PC-9 (cell line): ENCODE measurements at places on chromosomes 2 and 18. TPM values are rescaled to one million over a fixed set of nuclear protein-coding genes. Genes with fewer than 3 reads are reported as not detected.
A peak's percentile ranks its signal among the peaks of the same experiment; 100 is the strongest.

DNA sequence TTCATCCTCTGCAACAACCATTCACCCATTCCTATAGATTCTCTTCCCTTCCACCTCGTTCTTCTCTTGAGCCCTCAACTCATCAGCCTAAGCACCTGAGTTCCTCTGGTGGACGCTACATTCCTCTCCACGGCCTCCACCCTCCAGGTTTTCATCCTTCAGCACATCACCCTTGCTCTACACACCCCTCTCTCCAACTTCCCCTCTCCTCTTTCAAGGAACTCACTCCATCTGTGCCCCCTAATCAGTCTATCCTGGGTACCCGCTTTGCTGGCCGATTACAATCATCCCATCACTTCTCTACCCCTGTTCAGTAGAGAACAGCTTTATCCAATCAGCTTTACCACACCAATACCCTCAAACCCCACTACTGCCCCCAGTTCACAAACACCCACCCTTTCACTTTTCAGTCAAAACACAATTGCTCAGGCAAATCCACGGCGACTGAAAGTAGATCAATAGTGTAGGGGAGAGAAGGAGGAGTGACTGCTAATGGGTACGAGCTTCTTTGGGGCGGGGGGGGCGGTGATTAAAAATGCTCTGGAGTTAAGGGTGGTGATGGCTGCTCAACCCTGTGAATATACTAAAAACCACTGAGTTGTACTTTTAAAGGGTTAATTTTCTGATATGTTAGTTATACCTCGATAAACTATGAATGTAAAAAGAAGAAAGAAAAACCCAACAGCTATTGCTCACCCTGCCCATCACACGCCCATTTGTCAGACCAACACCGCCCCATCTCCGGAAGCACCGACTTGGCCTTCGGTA is 857 bp downstream of the DYM start:
- DNase-seq: no peak

DNA sequence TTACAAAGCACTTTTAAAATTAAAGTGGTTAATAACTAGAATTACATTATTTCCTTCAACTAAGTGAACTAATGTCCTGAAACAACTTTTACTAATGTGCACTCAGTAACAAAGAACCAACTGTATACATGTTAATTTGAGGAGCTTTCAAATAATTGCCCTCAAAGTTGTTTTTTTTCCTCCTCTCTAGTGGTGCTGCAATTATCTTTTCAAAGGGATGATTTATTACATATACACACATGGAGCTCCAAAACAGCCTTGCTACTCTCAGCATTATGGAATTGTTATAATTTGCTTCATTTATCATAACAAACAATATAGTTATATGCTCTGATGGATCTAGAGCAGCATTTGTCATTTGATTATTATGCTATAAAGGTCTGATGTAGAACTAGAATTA is 246.3 kb upstream of the RASGRP3 start:
- DNase-seq: no peak

DNA sequence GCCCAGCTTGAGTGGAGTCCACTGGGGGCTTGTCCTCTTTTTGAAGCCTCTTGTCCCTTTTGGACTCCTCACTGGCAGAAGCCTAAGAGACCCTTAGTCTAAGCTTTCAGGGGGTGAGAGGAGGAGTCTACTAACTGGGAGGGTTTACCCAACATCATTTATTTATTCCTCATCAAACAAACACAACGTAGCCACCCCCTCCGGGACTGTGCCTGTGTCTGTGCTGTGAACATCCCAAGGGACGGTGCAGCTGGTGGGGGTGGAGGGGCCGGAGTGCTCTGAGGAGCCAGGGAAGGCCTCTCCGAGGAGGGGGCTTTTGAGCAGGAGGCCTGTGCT is 42.7 kb upstream of the TAF1B start:
- no peak for DNase-seq

- peak; percentile 76 for DNase-seq
These were observed 339.8 kb downstream of the DYSF start for GRCh38 chr2:71792926-71793761.

DNA sequence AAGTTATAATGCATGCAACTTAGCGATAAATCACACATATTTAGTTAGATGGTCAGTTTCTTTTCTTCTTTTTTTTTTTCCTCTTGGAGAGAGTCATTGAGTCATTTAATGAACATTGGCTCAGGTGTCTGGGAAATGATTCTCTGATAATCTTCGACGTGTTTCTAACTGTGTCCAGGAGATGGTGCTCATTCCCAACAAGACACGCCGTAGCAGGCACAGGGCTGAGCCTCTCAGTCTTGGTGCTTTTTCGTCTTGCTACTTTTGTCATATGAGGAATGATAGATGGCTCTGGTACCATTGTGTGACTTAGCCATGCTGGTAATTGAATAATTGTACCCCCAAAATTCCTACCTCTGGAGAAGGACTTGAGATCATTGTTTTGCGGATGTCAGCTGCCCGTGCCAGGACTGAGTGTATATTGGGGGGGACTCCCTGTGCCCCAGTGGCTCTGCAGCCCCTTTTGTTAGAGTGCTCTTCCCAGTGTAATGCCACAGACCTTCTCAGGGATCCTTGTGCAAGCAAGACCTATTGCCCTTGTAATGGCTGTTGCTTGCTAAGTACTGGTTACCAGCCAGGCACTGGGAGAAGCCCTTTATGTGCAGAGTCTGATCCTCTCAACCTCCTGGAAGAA is 107.6 kb upstream of the CYRIA start:
- peak; percentile 66 for DNase-seq

GRCh38 chr18:74337155-74337911 is 21.7 kb downstream of the C18orf63 start:
- DNase-seq: no peak

- DNase-seq: no peak
These were observed 6.6 kb upstream of the ASAP2 start for GRCh38 chr2:9199716-9200632.

- DNase-seq: no peak
These were observed at the start of gene HOXD12 for GRCh38 chr2:176099728-176100546. Gene HOXD12, plus strand, starts transcription at chr2:176099795. Its CDS starts 7 bp downstream, at chr2:176099802.

- DNase-seq: no peak
These were observed 4.3 kb upstream of the INO80C start for GRCh38 chr18:35502052-35502451.

GRCh38 chr18:37565977-37566478 is 430 bp upstream of the CELF4 start:
- no peak for DNase-seq

- DNase-seq: no peak
These were observed 39.9 kb downstream of the REEP1 start for GRCh38 chr2:86297382-86298147.

DNA sequence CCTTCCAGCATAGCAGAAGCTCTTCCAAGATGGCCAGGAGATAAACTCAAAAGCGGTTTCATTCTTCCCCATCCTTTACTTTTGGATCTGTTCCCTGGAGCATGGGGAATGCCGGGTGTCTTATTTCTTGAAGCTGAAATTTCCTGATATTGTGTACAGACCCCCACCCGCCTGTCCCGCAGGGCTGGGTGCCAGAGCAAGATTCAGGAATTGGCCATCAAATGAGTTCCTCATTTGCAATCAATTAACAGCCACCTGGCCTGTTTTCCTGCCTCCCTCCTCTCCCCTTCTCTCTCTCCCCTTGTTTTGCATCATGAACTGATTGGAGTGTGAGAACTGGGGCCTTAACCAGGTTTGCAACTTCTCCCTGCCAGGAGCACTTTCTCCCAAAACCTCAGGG is 202.1 kb downstream of the SH3RF3 start:
- DNase-seq: no peak

- no peak for DNase-seq
These were observed 165.2 kb downstream of the TWIST2 start for GRCh38 chr2:239012936-239013677.

DNA sequence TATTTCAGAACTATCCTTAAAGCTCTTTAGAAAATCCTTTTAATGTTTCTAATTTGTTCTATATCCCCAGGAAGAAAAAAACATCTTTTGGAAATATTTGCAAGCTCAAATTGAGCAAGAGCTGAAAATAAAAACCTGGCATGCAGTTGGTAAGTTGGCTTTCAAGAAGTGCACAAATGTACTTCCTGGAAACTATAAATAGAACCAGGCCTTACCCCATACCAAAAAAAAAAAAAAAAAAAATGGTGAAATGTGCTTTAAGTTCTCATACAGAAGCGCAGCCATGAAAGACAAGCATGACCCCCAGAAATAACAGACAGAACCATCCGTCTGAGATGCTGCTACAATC is 178.5 kb downstream of the HDAC4 start:
- peak; percentile 59 for DNase-seq

DNA sequence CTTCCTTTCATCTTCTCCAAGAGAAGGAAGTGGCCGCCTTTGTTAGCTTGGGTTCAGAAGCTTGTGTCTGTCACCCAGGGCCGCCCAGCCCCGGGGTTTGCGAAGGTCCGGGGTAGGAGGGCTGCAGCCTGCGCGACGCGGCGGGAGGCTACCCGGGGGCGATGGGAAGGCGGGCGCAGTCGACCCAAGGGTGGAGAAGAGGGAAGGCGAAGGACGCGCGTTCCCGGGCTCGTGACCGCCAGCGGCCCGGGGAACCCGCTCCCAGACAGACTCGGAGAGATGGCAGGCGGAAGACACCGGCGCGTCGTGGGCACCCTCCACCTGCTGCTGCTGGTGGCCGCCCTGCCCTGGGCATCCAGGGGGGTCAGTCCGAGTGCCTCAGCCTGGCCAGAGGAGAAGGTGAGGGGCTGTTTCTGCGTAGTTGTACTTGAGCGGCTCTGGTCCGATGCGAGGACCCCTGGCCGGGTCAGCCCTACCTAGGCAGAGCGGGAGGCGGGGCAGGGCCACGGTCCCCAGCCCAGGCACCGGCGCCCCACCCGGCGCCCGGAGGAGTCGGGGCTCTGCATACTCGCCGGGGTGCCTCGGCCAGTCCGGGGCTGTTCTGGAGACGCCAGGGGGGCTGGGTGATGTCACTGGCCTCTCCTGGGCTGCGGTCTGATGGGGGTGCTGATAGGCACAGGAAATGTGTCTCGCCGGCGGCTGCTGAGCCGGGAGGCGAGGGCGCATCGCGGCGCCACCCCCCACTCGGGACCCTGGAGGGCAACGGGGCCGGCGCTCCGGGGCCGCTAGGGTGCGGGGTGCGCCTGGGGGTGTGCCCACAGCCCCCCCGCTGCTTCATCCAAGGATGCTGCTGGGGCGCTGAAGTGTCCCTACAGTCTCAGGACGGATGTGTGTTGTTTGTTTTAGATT is at the start of gene QPCT:
Gene QPCT (plus strand): TSS at position 178 of the 909 bp plus-strand sequence. CDS start 102 bp downstream, at position 280.
- no peak for DNase-seq

GRCh38 chr18:52323802-52324201 is 16.2 kb upstream of the DCC start:
- no peak for DNase-seq

DNA sequence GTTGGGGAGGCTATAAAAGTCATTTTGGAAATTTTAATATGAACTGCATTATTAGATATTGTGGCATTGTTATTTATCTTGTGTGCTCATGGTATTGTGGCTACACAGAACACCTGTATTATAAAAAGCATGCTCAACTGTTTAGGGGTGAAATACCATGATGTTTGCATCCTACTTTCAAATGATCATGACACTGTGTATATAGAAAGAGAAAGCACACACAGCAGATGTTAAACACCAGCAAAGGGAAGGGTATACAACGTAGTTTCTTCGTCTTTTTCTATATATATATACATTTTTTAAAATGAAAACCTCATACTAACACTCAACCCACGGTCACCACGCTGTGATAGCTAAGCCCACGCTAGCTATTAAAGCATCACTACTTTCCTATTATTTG is 27.1 kb downstream of the STARD7 start:
- no peak for DNase-seq

DNA sequence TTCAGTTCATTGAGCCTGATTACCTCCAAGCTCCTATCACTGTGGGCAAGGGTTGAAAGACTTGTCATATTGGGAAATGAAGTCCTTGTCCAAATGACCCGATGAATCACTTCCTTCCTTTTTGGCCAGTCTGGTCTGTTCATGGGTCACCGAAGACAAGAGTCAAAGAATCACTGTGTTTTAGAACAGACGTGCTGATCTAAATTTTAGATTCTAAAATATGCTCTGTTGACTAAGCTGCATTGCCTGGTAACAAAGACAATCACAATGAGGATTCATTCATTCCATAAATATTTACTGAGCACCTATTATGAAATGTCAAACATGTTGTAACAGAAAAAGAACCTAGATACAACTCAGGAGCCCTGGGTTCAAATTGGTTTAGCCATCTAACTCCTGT is 99.4 kb upstream of the RND3 start:
- peak; percentile 89 for DNase-seq

GRCh38 chr2:236597629-236598028 is 28.0 kb downstream of the ACKR3 start:
- DNase-seq: no peak

- DNase-seq: no peak
These were observed 35.6 kb upstream of the ASB1 start for GRCh38 chr2:238391042-238391689.

- DNase-seq: no peak
These were observed 39.9 kb downstream of the PLEKHB2 start for GRCh38 chr2:131145040-131145439.

GRCh38 chr2:236483102-236483501 is 86.5 kb upstream of the ACKR3 start:
- DNase-seq: no peak

- no peak for DNase-seq
These were observed 195.2 kb downstream of the FBXO15 start for GRCh38 chr18:73952296-73952946.

- DNase-seq: no peak
These were observed 52.0 kb downstream of the STAT1 start for GRCh38 chr2:190961918-190962487.

Gene ZAP70
- total RNA-seq: not detected in 2 replicates

Gene RESP18
- total RNA-seq: not detected in 2 replicates

Gene CRYGC
- total RNA-seq: not detected in 2 replicates

Gene CRYGD
- not detected in 2 replicates for total RNA-seq

Gene METTL4
- total RNA-seq: 21.8 and 23.9 TPM in 2 replicates

Gene ZNF521
- not detected in 2 replicates for total RNA-seq

Gene DSC2
- total RNA-seq: 13.9 and 16.5 TPM in 2 replicates

Gene PSME4
- 58.3 and 99.5 TPM in 2 replicates for total RNA-seq

Gene FBXO15
- total RNA-seq: 2.2 and 3.9 TPM in 2 replicates

Gene NEU4
- 0.90 and 0.92 TPM in 2 replicates for total RNA-seq
